Hippocampal formation (tissue), 2 donors: ENCODE measurements at places on chromosomes 3 and 15.

DNA sequence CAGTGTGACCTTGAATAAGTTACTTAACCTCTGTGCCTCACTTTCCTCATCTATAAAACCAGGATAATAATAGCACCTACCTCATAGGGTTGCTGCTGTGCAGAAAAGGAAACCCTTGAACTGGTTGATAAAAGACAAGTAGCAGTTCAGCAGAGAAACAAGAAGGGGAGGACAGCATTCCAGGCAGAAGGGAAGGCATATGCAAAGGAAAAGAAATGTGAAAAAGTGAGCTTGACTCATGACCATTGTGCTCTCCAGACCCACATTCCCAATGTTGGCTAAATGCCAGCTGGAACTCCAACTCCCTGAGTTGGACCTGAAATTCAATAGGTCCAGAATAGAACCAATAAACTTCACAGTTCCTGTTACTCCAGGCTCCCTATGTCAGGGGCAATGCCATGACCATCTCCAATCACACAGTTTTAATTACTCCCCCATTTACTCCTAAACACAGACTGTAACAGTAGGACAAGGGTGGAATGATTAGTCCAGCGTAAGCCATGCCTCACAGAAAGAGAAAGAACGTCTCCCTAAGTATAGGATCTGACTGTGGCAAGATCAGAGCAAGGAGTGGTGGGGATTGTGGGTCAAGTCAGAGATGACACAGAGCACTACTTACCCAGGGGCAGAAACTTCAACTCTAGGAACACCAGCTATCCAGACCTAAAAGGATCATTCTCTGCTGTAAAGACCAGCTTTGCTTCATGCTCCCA lies 26.9 kb downstream of the PRKAR2A start:
- no peak for DNase-seq

GRCh38 chr3:157120071-157120892 lies 39.7 kb downstream of the CCNL1 start:
- no peak for DNase-seq

DNA sequence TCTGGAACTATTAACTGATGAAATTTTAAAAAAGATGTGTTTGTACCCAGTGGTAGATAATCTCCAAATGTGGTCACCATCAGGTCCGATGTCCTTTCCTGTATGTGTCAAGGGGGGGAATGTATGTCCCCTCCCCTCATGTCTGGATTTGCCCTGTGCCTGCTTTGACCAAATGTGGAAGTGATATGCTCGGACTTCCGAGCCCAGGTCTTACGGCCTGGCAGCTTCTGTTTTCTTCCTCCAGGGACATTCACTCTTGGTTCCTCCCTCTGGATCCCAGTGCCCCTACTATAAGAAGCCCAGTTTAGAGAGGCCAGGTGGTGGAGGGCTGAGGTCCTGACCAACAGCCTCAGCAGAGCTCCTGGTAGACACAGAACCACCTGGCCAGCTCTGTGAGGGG lies 75.5 kb downstream of the CCR1 start:
- no peak for DNase-seq

GRCh38 chr15:56871185-56871584 lies 47.3 kb upstream of the TCF12 start:
- DNase-seq = no peak

DNA sequence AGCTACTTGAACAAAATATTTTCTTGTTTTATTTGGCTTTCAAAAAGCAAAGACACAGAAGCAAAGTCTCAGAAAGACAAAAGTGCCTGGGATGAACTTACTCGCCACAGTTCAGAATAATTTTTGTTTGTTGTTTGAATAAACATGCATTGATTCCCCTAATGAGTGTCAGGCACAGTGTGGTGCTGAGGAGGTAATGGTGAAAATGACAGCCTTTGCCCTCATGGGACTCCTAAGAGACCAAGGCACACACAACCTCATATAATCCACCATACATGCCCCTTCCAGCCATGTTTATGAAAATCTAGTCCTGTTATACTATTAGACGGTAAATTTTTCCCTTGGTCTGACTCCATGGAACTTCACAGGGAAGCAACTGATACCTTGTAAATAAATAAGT lies 2.5 kb downstream of the GOLIM4 start:
- DNase-seq = no peak

DNA sequence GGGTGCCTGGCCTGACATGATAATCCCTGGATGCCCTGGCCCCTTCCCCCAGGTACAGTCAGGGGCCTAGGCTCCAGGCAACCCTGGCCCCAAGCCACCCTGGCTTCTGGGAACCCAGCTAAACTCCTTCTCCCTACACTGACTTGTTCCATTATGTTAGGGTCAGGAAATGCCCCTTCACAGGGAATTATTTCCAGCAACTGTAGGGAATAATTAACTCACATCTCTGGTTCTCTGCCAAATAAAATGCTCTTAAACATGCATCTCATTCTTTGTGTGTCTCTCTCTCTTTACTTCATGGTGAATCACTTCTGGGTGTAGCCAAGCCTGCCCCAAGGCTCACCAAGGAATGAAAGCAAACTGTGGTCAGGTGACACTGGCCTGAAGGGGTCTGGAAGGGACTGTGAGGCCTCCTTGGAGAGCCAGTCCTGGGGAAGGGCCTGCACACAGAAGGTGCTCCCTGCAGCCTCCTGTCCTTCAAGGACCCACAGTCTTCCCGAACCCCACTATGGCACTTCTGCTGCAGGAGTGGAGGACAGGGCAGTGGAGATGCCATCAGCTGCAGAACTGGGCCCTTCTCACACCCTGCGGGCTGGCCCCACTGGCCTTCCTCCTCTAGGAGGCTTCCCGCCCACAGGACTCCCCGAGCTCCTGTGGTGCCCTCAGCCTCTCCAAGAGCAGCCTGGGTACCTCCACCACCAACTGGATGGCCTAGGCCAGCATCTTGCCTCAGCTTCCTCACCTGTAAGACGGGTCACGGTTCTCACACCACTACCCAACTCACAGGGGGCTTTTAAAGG lies 17.6 kb downstream of the TKT start:
- no peak for DNase-seq

GRCh38 chr3:172074586-172074985 lies 35.2 kb downstream of the FNDC3B start:
- DNase-seq = no peak

- DNase-seq = no peak
These were observed 135.1 kb downstream of the KCNMB2 start for GRCh38 chr3:178671377-178671776.

- DNase-seq = no peak
These were observed 724.2 kb upstream of the CFAP20DC start for GRCh38 chr3:59774000-59774399.

DNA sequence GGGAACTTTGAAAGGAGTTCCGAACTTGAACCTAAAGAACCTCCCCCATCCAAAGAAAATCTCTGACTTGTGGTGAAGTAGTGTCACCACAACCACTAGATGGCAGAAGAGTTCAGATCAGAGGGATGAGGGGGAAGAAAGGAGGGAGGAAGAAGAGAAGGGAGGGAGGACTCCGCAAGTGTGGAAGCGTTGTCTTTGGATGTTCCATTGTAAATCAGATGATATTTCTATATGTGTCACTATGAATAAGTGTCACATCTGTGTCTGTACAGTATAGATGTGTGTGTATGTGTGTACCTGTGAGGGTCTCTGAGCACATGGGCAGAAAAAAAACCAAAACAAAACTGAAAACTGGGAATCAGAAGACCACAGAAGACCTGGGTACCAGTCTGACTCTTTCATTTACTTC lies 16.9 kb downstream of the SLC24A1 start:
- peak; percentile 85 for DNase-seq

- no peak for DNase-seq
These were observed 9.5 kb downstream of the SMAD3 start for GRCh38 chr15:67074886-67075229.

- no peak for DNase-seq
These were observed 28.8 kb downstream of the GOLIM4 start for GRCh38 chr3:168066882-168067281.

DNA sequence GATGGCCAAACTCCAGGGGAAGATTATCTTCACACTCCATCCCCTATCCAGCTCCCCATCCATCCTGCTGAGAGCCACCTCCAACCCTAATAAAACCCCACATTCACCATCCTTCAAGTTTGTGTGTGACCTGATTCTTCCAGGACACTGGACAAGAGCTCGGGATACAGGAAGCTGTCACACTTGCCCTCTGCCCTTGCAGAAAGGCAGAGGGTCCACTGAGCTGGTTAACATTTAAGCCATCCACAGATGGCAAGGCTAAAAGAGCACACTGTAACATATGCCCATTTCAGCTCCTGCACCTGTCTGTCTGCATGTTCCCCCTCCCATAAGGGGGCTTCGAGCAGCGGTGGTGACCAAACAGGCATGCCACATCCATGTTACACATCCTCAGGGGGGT lies 29.8 kb downstream of the SETMAR start:
- no peak for DNase-seq

- no peak for DNase-seq
These were observed 376.8 kb upstream of the ALCAM start for GRCh38 chr3:104989878-104990277.

DNA sequence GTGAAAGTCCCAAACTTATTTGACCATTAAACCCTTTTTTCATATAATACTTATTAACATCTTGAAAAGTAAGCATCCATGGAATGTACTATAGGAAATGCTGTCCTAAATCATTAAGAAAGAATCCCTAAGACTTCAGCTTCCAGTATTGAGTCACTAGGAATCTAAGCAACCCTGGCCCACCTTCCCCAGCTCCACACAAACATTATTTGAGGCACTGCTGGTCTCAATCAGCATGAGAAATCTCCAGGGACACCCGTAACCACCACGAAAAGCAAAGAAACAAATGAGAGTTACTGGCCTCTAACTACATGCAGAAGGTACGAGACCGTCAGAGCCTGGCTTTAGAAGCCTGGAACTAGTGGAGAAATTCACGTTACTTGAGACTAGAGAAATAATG lies 68.2 kb downstream of the POLQ start:
- DNase-seq = no peak

DNA sequence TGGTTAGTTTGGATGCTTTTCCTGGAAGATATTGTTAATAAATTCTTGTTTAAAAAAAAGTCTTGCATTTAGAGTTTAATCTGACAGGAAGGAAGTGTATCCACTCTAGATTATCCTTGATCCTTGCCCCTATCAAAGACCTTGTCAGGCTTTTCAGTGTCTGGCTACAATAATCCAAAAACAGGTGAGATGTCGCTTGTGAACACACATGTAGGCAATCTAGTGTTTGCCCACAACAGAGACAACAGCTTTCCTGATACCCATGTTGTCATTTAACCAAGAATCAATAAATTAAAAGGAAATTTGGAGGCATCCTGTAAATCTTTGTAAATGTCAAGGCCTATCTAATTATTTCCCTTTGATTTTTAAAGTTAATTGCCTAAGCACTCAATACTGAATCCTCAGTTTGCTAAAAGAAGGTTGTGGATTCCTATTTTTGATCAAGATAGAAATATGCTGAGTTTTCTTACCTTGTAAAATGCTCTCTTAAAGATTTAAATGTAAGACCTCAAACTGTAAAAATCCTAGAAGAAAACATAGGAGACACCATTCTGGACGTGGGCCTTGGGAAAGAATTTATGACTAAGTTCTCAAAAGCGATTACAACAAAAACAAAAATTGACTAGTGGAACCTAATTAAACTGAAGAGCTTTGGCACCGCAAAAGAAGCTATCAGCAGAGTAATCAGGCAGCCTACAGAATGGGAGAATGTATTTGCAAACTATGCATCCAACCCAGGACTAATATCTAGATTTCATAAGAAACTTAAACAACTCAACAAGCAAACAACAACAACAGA lies 207.7 kb downstream of the NAALADL2 start:
- no peak for DNase-seq

DNA sequence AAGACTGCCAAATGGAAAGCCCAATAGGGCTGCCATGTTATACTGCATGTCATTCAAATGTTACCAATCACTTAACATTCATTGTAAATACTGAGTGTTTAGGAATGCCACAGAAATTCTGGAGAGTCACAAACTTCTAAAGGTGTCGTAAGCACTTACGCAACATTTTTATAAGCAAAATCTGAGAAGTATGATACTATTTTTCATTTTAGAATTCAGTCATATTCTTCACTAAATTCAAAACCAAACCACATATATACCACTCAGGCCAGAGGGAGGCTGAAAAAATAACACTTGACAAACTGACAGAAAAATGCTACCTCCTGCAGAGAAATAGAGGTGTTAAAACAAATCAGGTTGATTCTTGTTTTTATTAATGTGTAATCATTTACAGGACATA lies 89.8 kb downstream of the THBS1 start:
- DNase-seq = no peak

- DNase-seq = no peak
These were observed 51.4 kb downstream of the NCEH1 start for GRCh38 chr3:172659246-172660002.

GRCh38 chr3:105788593-105788992 lies 80.2 kb downstream of the CBLB start:
- DNase-seq = no peak

GRCh38 chr15:68340726-68341671 lies 63.5 kb downstream of the FEM1B start:
- DNase-seq = no peak

DNA sequence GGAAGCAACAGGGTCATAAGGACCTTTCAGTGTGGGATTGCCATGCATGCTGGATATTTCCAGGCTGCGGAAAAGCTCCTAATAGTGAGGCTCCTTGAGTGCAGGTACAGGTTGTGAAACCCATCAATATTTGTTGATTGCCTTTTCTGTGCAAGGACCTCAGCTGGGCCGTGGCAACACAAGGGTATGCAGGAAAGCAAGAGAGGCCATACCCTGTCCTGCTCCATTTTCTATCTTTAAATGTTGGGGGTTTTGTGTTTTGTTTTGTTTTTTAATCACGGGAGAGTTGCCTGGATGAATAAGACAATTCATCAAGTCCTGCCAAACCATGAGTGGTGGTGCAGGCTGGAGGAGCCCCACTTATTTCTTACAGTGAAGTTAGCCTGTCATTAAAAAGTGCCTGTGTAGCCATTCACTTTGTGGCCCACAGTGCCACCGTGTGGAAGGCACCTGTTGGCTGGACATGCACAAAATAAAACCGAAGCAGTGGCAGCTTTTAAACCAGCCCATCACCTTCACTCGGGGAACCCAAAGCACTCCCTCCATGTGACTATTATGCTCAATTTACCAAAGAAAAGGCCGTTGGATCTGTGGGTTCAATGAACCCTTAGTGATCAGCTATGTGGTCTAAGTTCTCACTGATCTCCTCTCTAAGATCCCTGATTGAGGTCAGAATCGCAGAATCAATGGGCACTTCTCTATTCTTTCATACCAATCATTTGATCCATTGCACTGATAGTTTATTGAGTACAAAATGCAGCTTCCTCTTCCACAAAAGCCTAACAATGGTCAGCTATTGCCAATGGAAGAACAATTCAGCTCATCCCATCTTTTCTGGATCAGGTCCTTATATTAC lies 42.2 kb downstream of the CLDN18 start:
- DNase-seq = no peak

DNA sequence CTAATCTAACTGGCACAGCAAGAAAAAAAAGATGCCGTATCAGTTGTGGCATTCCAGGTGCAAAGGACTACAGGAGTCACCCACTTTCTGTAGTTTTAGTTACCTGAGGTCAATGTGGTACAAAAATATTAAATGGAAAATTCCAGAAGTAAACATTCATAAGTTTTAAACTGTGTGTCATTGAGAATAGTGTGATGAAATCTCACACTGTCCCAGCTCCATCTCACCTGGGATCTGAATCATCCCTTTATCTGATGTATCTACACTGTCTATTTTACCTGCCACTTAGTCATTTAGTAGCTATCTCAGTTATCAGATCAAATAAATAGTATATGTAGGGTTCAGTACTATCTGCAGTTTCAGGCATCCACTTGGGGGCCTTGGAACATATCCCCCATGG lies 26.7 kb downstream of the GBE1 start:
- no peak for DNase-seq

- no peak for DNase-seq
These were observed 570.6 kb downstream of the ZBBX start for GRCh38 chr3:166809520-166809919.
